GM12865 (cell line): ENCODE measurements at places on chromosomes 12 and 14.
A peak's percentile ranks its signal among the peaks of the same experiment; 100 is the strongest.

DNA sequence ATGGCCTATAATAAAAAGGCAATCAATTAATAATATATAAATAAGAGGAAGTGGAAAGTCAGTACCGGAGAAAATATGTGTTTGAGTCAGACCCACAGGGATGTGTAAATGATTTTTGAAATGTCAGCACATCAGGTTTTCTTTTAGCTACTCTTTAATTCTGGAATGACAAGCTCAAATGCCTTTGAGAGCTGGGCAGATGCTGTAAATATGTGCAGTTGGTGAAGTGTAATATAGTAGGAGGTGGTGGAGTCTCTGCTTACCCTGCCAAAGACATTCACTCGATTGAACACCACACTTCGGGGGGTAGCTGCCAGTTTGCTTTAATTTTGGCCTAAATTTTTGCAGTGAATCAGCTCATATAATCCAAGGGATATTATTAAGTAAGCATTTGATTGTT is 93.0 kb downstream of the PLEKHA5 start:
- no peak for DNase-seq

DNA sequence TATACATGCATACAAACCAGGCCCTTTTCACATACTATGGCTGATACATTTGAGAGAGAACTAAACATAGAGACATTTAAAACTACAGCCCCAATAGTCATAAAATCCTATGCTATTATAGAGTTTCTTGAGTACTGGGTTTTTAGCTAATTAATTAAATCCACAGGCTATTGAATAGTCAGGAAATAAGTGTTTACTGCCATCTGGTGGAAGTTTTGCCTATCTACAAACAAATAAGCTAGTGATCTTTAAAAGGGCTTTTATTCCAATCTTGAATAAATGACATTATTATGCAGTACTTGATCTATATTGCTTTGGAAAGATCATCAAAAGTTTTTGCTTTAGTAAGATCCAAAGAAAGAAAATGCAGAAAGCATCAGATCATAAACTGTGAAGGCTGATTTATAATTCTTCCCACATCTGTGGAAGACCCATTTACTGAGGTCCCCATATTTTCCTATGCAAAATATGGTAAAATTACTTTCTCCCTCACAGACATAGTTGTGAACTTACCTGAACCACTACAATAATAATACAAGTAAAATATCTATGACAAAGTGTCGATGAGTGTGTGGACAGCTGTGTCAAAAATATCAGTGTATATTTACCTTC is 131.3 kb downstream of the ITPR2 start:
- peak; percentile 39 for DNase-seq

GRCh38 chr12:27571463-27571862 is 47.5 kb downstream of the PPFIBP1 start:
- no peak for DNase-seq

DNA sequence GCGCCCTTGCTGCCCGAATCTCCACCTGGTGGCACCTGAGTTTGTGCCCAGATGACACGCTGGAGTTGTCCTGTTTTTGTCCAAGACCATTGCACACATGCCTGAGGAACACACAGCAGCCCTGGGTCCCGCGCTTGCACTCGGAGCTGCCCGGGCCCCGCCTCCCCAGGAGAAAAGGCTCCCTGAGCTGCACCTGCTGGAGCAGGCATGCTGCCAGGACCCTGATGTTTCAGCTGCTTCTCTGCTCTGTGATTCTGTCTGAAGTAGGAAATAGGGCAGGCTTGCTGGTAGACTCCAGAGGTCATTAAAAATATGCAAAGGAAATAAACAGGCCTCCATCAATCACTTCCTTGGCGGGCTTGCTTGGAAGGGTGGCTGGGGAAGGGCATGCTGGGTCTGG is 271.6 kb downstream of the CACNA1C start:
- DNase-seq: no peak

DNA sequence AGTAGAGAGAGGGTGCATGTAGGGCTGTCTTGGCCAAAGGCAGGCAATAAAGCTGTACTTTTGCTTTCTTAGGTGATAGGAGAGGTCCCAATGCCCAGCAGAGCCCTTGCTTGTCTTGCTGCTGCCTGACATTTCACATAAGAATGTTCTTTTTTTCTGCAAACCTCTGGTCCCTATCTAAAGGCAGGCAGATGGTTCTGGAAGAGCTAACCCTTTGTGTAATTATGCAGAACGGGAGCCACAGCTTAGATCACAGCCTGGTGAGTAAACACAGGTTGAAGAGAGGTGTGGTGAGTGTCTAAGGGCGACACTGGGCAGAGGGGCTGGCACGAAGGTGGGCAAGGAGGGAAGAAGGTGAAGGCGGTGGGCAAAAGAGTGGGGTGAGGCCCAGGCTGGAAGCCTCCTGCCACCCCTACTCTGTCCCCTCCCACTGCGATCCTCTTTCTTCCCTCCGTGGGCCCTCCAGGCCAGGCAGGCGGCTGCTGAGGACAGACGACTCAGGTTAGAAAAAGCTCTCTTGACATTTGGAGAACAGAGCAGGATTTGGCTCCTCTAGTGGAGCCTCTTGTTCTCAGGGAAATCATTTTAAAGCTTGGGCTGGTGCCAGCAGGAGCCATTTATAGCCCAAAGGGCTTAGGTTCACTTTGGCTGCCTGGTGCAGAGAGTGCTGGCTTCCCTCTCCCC is 42.8 kb downstream of the PRMT8 start:
- no peak for DNase-seq

DNA sequence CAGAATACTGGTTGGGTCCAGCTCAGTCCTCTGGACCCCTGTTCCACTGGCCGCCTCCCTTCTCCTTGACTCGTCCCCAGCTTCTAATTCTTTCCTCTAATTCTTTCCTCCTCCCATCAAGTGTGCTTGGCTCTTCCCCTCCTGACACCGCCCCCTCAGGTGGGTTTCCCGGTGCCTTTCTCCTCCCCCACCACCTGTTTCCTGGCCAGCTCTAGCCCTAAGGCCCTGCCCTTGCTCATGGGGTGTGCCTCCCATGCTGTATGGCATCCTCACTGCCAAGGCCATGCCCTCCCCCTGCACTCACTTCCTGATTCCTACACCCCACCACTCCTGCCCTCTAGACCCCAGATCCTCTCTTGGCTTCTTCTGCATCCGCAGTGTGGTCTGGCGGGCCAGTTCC is 12.1 kb upstream of the EML1 start:
- no peak for DNase-seq

GRCh38 chr12:15728118-15728598 is 61.0 kb downstream of the EPS8 start:
- DNase-seq: no peak

DNA sequence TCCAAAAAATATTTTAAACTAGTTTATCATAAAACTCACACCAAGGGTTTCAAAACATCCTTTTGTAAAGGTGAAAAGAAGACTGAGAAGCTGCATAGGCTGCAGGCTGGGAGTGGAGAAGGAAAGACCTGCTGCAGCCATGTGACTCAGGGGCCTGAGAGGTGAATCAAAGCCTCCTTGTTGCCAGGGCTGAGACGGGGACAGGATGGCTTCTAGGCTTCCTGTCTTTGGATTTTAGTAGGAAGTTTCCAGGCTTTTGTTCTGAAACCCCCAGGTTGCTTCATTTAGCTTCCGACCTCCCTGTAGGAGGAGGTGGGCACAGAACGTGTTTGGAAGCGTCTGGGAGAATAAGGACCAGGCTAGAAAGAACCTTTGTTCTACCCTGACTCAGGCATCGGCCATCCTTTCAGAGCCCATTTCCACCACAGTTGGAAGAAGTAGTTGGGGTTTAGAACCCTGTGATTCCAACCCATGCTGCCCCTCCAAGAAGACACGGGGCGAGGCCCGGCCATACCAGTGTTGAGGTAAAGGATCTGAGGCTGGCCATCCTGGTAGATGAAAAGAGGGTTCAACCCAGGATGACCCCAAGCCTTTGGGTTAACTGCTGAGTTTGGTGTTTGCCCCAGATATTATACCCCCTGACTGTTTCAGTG is 122.4 kb downstream of the SLC25A47 start:
- DNase-seq: no peak

- no peak for DNase-seq
Measured at GRCh38 chr14:42911642-42912041, 1305.0 kb downstream of the LRFN5 start.

- no peak for DNase-seq
Measured at GRCh38 chr12:123232472-123232806, 502 bp downstream of the MPHOSPH9 start.

DNA sequence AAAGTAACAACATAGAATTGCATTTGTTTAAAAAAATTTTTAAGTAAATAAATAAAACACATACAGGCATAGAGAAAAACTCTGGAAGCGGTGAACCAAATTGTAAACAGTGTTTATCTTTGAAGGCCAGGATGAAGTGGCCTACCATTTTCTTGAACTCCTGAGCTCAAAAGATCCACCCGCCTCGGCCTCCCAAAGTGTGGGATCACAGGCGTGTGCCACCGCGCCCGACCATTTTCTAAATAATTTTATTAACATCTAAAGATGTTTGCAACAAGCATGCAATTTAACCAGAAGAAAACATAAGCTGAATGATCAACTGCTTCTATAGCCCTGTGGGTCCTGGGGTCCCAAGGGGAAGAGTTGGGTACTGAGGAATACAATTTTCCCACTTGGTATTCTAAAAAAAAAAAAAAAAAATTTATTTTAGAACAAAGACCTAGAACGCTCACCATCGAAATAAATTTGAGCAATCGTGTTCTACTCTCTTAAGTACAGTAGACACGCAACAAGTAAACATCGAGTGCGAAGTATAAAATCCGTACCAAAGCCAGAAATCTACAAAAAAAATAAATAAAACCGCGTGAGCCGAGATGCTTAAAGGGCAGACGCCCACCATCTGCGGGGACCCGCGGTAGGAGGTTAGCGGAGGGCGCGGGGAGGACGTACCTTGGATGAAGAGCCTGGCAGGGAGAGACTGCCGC is 484 bp downstream of the MIS18BP1 start:
- peak; percentile 47 for DNase-seq

DNA sequence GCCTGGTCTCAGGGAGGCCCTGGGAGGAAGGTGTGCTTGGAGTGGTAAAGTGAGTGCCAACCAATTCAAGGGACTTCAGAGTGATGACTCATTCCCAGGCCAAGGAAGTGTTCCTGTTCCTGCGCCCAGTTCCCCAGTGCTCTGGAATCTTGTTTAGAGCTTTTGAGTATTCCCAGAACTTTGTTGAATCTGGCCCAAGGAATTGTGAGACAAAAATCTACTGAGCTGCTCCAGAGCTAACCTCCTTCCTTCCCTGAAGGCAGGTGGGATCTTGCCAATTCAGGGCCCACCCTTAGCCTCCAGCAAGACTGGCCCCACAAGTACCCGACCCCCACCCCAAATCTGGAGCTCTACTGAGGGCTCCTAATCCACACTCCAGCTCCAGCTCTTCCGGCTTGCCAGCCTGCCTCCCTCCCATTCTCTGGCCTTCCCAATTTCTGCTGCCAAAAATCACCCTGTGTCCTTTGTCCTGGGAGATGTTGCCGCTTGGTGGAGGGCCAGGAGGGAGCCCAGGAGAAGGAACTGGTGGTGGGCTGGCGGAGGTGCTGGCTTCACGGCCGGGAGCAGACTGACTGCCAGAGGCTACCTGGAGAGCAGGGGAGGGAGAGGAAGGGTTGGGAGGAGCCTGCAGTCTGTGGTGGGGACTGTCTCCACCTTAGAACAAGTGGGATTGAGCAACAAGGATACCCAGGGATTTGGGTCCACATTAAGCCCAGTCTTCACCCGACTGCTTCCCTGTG is 2.0 kb upstream of the ATN1 start:
- no peak for DNase-seq

DNA sequence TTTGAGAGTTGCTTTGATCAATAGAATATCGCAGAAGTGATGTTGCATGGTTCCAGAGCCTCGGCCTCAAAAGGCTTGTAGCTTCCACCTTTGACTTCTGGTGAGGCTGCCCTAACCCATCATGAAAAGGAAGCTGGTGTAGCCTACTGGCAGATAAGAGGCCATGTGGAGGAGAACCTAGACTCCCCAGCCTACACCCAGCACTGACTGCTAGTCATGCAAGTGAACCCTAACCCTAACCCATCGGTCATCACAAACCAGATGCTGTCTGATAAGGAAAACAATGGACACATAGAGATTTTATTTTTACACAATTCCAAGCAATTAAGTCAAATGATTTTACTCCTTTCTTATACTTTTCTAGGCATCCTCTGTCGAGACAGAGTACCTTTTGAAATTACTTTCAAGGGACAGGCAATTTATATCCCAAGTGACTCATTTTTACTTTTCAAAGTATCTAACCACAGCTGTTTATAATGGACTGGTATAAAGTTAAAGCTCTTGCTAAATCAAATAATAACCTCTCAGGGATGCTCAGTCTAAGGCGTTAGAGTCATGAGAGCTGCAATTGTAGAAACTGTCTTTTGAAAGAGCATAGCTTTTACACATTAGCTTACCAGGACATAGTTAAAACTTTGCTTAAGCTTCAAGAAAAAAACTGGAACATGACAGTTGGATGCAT is 17.6 kb downstream of the PTPRB start:
- no peak for DNase-seq
